Hindlimb muscle (tissue), 1 donor: ENCODE measurements at places on chromosomes 3 and 15.

DNA sequence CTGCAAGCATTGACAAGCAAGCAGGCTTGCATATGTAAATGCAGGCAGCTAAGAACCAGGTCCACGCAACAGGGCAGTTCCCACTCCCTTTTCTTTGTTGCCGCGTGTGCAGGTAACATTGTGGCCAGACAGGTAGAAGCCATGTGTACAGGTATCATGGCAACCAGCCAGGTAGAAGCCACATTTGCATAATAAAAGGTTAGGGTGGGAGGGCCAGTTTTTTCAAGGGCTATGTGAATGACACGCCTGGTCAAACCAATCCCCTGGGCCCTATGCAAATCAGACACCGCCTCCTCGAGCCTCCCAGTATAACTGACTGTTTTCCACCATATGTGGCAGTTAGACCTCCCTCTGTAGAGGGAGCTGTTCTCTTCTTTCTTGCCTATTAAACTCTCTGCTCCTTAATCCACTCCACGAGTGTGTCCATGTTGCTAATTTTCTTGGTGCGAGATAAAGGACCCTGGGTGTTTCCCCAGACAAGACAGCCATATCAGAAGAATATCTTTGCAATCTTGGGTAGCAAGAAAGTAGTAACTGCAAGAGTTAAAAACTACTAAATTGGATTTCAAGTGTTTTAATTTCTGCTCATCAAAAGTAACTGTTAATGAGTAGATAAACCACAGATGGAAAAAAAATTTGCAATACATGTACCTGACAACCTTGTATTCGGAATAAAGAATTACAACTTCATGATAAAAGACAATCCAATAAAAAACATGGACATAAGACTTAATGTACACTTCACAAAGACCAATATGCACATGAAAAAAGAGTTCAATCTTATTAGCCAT is 21.8 kb downstream of the PCOLCE2 start:
- no peak for DNase-seq

- DNase-seq, result no peak
Measured at GRCh38 chr15:25501828-25502446, 63.1 kb upstream of the UBE3A start.

- no peak for DNase-seq
Measured at GRCh38 chr3:127949446-127950055, 34.5 kb downstream of the KBTBD12 start.

DNA sequence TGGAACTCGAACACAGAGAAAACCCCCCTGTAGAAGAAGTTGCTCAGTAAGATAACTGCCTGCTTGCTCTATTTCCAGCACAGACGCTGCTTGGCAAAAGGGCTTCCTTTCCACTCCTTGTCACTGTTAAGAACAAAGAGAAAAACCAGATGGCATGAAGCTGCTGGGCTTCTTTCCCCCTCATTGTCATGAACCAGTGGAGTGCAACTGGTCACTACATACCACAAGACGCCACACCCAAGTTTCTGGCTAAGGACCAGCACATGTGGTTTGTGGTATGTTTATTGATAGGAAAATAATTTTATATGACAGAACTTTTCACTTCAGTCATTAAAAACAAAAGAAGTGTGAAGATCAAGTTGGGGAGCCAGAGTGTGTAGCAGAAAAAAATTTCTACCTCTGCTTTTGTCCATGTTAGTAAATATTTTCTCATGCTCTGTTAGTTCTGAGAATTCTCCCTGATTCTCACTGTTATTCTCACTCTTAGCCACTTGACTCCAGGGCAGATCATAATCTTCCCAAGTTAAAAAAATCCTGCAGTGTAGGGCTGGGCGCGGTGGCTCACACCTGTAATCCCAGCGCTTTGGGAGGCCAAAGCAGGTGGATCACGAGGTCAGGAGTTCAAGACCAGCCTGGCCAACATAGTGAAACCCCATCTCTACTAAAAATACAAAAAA is 37.9 kb downstream of the CLK3 start:
- DNase-seq, result no peak

DNA sequence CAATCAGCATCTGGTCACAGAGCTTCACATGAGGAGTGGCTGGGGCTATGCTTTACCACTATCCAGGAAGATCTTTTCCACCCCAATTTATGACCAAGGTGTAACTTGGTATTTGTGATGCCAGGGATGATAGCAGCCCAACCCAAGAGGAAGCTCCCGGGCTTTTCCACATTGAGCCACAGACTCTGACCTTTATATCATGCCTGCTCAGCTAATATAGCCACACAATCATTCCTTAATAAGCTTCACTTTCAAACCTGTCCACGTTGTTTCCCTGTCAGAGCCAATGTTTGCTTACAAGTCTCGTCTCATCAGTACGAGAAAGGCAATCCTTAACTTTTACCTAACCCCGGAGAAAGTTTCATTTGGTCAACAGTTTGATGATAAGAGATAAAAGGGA is 330.9 kb downstream of the SHQ1 start:
- DNase-seq, result no peak

DNA sequence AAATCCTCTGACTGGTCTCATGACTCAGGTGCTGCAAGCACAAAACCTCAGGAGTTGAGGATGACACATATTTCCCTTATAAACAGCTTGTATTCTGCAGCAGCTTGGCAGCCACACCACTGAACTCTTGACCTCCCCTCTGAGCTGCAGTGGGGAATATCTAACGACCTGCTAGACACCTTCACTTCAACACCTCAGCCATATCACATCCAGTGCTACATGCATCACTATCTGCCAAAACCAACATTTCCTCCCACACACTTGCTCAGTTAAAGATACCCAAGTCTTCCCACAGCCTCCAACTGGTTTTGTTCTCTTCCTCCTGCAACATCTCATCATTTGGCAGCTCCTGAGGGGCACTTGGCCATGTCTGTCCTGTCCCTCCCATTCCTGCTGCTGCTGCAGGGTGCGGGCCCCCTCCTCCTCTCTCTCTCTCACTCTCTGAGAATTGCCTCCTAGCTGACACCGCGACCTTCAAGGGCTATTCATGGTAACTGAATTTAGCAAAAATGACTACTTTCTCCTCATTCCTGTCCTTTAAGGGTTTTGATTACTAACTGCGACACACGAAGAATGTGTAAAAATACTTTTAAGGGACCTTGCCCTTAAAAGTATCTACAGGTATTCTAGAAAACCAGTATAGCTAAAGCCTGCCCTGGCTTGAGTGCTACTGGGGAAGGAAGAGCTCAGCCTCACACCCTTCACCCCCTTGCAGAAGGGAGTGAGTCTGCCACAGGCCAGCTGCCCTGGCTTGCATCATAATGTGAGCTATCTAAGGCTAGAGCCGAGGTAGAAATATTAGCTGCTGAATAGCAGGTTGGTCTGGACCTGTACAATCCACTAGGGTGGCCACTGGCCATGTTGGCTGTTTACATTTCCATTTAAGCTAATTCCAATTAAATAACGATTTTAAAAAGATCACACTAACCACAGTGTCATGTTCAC is 5.0 kb upstream of the CCR9 start:
- DNase-seq, result no peak

DNA sequence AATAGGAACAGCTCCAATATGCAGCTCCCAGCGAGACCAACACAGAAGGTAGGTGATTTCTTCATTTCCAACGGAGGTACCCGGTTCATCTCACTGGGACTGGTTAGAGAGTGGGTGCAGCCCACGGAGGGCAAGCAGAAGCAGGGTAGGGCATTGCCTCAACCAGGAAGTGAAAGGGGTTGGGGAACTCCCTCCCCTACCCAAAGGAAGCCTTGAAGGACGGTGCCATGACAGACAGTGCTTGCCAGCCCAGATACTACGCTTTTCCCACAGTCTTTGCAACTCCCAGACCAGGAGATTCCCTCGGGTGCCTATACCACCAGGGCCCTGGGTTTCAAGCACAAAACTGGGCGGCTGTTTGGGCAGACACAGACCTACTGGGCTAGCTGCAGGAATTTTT is 576.9 kb upstream of the NECTIN3 start:
- no peak for DNase-seq

- peak; percentile 29 for DNase-seq
Measured at GRCh38 chr3:160180581-160181216, 44.5 kb upstream of the C3orf80 start.

DNA sequence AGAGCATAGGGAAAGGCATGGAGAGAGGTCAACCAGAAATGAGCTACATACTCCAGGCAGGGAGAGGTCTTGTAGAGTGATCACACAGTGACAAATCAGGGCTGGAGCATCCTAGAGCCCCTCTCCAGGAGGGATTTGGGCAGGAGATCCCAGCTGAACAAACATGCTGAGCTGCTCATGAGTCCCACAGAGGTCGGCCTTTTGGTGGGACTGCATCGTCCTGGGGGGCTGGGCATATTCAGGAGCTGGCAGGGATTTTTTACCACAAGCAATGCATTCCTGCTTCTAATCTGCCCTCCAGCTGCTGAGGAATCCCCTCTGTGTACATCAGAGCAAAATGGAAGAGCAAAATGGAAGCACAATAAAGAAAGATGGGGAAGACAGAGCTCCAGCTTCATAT is 94.9 kb downstream of the NTRK3 start:
- no peak for DNase-seq

DNA sequence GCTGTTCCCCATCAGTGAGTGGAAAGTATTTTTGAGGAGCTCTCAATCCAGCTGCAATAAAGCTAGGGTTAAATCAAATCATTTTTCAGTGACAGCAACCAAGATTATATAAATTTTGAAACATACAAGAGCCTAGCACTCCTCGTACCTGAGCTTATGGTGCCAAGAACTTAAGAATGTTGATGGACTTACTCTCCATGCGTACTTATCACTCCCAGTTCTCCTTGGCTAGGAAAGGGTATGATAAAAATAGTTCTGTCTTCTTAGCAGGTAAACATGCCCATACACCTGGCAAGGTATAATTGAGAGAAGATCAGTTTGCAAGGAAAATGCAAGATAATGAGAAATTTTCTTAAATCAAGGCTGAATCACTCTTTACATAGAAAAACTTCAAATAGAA is 64.5 kb upstream of the SEMA6D start:
- DNase-seq, result no peak

DNA sequence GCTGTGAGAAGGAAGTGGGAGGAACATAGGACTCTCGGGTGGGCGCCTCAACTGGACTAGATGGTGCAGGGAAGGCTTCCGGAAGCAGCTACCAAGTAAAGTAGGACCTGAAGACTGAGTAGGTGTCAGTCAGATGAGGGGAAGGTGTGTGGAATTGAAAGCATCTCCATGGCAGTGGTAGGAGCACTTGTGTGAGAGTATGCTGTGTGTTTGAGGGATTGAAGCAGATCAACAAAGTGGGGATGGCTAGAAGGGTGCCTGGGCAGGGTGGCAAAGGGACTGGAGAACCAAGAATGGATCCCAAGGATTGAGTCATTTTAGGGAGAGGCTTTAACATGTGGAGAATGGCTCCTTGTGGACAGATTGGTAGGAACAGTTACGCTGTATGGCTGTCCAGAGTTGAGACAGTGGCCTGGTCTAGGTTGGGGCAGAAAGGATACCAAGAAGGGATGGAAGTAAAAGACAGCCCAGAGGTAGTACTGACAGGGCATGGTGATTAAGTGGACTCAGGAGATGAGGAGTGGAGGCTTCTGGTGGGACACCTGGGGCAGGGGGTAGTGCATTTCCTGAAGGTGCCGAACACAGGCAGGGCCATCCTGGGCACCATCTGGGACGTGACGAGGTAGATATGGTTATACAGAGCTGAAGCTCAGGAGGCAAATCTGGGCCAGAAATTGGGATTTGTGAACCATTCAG is 1.5 kb downstream of the UQCC5 start:
- DNase-seq, result no peak

DNA sequence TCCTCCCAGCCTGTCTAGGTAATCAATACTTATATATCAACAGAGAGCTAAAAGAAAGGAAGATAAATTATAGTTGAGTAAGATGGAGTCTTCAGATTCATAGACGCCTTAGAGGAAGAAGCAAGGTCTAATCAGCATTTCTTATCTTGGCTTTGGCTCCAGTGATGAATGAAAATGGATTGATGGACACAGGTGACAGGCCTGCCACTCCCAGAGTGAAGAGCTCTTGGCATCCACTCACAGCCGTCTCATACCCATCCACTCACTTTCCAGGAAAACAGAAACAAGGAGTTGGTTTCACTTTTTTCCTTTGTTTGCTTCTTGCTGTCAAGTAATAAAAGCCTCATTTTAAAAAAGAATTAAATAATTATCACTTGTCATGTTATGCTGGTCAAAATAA is 168.2 kb downstream of the MFSD1 start:
- no peak for DNase-seq

DNA sequence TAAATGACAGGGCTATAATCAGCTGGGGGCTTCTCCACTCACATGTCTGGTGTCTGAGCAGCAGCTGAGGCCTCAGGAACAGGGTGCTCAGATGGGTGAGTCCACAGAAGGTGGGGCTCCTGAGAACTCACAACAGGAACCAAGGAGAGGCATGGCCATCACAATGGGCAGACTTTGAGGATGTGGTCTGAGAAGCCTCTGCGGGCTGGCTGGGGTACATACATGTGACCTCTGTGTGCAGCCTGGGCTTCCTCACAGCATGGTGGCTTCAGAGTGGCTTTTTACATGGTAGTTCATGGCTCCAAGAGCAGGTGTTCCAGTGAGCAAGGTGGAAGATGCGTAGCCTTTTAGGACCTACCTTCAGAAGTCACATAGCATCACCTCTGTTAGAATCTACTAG is 58.8 kb downstream of the TRPC1 start:
- no peak for DNase-seq

DNA sequence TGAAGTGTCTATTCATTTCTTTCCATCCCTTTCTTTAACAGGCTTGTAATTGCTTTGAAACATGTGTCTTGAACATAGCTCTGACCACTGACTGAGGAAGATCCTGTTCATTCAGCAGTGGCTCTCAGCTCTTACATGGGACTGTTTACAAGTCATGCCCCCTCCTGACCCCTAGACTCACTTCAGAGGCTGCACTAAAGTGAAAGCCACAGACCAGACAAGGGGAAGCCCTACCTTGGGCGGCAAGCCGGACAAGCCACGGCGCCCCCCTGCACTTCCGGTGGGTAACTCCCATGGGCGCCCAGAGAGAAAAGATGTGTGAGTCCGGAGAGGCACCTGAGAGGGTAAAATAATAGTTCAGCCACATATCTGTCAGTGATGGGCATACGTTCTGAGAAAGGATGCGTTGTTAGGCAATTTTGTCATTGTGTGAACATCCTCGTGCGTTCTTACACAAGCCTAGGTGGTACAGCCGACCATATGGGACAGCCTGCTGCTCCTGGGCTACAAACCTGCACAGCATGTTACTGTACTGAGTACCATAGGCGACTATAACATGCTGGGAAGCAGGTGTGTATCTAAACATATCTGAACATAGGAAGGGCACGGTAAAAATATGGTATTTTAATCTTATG is 116.2 kb downstream of the CHSY1 start:
- no peak for DNase-seq

DNA sequence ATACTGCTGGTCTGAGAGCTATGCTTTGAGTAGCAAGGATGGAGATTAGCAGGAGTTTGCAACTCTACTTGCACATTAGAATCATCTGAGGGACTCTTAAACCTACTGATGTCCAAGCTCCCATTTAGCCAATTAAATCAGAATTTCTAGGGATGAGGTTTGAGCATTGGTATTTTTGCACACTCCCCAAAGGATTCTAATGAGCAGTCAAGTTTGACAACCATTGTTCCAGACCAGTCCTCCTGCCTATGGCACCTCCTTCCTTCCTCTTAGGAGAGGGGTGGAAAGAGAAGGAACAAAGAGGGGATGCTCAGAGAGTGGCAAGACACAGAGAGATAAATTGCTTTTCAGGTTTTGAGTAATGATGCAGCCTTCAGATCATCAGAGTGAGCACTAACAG is 275.5 kb upstream of the ROPN1 start:
- no peak for DNase-seq
